AG04450 (cell line): ENCODE measurements at places on chromosomes 4 and X. TPM values are rescaled to one million over a fixed set of nuclear protein-coding genes. Genes with fewer than 3 reads are reported as not detected.

The TMEM156 gene
- polyA plus RNA-seq: 1.8 and 2.3 TPM in 2 replicates

The VSIG4 gene
- not detected in 2 replicates for polyA plus RNA-seq

The LINC00632 gene
- polyA plus RNA-seq: 69.9 and 73.6 TPM in 2 replicates

The GEMIN8 gene
- polyA plus RNA-seq: 19.7 and 22.1 TPM in 2 replicates

The SPIN3 gene
- polyA plus RNA-seq: 6.3 and 8.9 TPM in 2 replicates

DNA sequence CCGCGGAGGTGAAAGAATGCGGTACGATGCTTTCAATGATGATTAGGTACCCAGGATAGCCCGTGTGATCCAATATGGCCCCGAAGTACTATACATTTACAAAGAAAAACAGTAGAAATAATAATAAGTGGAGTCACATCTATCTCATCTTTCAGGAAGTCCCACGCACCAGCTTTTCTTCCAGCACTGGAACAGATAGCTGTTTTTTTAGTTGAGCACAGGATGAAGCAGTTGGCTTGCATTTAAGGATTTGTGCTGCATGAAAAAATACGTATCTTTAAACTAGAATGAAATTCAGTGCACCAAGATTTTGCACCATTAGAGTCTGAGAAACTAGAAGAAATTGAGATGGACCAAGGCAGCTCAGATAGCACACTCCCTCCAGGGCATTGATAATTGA, 44.1 kb downstream of the SMIM20 start:
- DNase-seq: no peak

- no peak for DNase-seq
Measured at GRCh38 chr4:68874507-68874906, 58.7 kb downstream of the UGT2B10 start.

DNA sequence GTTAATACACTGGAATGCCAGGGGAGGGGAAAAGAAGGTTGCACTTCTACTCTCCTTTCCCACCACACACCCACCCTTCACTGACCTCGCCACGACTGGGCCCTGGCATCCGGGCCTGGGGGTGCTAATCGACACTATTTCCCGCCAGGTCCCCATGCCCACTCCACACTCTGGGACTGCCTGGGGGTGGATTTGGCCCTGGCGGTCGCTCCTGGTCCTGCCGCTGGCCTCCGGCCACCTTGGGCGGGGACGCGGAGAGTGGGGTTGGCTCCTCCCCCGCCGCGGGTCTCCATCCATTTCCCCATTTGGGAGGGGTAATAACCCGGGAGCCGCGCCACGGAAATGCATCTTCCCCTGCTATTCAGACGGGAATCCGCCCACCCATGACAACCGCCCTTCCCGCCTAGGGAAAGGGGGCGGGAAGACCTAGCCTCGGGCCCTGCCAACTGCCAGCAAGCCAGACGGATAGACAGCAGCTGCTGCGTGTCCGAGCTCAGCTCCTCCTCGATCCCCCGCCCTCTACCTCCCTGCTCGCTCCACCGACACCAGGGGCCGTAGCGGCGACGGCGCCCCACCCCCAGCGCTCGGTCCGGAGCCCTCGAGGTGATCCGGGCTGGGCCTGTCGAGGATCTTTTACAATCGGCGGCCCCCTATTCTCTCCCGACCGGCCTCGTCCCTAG, 78.1 kb downstream of the RLIM start:
- DNase-seq: peak; percentile 71

DNA sequence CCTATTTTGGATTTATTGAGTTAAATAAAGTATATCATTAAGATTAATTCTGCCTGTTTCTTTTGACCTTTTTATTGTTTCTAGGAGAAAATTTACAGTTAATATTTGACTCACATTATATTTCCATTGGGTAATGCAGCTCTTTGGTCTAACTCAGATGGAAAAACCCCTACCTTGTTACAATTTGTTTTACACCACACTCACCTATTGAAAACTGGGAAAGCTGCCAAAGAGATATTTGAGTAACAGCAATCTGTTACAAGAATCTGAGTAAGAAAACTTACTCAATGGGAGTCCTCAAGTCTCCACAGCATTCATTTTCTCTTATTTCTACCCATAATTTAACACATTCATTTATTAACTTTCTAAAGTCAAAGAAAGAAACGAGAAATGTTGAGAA, 108.0 kb upstream of the TLL1 start:
- DNase-seq: no peak

DNA sequence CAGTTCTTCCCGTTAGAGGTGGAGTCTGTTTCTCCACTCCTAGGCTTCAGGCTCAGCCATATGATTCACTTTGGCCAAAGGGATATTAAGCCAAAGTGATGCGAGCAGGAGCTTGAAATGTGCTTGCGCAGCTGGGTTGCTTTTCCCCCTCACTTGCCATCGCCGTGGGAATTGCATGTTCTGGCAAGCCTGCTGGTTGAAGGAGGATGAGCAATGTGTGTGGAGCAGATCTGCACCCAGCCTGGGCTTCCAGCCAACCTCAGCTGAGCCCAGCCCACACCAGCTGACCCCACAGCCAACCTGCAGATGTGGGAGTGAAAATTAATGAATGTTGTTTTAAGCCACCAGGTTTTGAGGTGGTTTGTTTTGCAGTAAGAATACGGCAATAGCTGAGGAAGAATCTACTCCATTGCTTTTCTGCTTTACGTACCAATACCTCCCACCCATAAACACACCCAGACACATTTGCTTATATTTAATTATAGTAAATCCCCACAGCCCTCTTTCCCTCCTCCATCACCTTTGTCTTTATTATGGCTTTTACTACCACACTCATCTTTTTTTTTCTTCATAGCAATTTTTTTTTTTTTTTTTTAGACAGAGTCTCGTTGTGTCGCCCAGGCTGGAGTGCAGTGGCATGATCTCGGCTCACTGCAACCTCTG, 132.8 kb upstream of the FUNDC1 start:
- DNase-seq: peak; percentile 88

- no peak for DNase-seq
Measured at GRCh38 chr4:144861471-144861870, 215.5 kb downstream of the HHIP start.

GRCh38 chr4:158914218-158914617, 145.4 kb downstream of the FNIP2 start:
- no peak for DNase-seq

- DNase-seq: no peak
Measured at GRCh38 chrX:96987228-96987627, 103.5 kb downstream of the RPA4 start.

- DNase-seq: no peak
Measured at GRCh38 chr4:127995776-127996175, 30.6 kb downstream of the ABHD18 start.

- DNase-seq: no peak
Measured at GRCh38 chr4:140686796-140687195, 69.4 kb downstream of the TBC1D9 start.

DNA sequence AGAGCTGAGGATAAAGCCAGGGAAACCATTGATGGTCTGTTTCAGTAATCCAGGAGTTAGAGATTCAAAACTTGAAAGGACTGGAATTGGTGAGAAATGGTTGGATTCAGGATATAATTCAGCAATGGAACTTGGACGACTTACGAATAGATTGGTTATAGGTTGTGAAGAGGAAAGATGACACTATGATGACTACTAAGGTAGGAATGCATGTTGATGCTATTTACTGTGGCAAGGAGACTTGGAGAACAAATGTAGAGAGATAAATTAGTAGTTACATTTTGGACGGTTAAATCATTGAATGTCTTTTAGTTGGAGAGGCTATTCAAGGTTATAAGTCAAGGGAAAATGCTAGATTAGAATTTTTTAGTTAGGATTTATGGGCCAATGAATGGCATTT, 365.4 kb upstream of the TECRL start:
- DNase-seq: no peak

DNA sequence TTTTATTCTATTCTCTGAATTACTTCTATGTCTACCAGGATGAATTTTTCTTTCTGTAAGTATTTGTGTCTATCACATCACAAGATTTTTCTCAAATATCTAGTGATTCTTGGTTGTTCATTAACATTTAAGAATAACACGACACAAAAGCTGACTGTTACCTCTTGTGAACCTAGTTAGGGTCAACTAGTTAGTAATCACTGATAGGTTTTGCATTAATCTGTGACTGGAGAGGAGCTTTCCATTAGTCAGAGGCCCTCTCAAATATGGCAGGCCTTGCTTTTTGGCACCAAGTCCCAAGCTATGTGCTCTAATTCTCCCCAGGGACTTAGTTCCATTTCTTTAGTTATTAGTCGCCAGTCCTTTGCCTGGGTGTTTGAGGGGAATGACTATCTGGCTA, 259.2 kb downstream of the CFAP299 start:
- no peak for DNase-seq

GRCh38 chrX:45309096-45309495, 108.4 kb upstream of the DIPK2B start:
- no peak for DNase-seq

DNA sequence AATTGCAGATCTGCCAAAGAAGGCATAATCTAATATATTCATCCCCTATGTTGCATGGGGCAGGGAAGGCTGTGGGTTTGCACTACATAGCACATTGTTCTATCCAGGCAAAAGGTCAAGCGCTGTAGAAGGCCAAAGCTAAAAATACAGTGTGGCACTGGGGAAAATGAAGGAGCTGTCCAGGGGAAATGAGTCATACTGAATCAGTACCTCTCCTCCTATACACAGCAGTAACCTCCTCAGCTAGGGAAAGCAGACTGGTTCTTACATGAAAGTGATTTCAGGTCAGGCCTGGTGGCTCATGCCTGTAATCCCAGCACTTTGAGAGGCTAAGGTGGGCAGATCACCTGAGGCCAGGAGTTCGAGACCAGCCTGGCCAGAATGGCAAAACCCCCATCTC, 31.0 kb upstream of the SLC25A4 start:
- DNase-seq: peak; percentile 75

GRCh38 chrX:17470136-17470535, 95.1 kb downstream of the NHS start:
- peak; percentile 1 for DNase-seq
